Sigmoid colon (tissue), 7 donors: ENCODE measurements at places on chromosomes 2 and 18. TPM values are rescaled to one million over a fixed set of nuclear protein-coding genes. Genes with fewer than 3 reads are reported as not detected.

Gene PRKAG3
- total RNA-seq, result not detected

- DNase-seq, result no peak
These were observed 28.8 kb downstream of the SP140 start for GRCh38 chr2:230254152-230254881.

DNA sequence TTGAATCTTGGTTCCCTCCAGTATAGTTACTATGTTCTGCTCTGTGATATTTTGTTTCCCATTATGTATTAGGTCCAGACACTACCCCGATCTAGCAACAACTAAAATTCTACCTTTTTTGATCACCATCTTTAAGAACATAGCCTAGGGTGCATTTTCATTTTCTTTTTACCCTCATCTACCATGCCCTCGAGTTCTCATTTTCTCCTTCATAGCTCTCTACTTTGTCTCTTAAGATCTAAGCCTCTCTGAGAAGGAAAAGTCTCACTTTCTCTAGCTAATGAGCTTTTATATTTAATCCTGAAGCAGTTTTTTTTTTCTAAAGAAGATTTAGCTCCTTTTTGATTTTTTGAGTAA, 1089.4 kb upstream of the SLC39A10 start:
- DNase-seq, result no peak

DNA sequence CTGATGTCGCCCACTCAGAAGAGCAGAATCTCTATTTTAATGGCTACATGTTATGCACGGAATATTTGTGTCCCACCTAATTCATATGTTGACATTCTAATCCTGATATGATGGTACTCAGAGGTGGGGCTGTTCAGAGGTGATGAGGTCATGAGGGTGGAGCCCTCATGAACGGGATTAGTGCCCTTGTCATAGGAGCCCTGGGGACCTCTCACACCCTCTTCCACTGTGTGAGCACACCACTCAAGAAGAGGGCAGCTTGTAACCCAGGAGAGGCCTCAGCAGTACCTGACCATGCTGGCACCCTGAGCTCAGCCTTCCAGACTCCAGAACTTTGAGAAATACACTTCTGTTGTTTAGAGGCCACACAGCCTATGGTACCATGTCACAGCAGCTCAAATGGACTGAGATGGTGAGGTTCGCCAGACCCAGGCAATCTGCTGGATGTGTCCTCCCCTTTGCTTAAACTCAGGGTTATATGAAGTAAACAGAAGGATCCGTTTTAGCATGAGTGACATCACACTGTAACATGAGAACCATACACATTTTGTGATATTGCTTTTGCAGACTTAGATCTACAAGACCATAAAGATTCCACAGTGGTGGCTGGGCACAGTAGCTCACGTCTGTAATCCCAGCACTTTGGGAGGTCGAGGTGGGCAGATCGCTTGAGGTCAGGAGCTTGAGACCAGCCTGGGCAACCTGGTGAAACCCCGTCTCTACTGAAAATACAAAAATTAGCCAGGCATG, 48.7 kb downstream of the ATOH8 start:
- peak; percentile 32 for DNase-seq

DNA sequence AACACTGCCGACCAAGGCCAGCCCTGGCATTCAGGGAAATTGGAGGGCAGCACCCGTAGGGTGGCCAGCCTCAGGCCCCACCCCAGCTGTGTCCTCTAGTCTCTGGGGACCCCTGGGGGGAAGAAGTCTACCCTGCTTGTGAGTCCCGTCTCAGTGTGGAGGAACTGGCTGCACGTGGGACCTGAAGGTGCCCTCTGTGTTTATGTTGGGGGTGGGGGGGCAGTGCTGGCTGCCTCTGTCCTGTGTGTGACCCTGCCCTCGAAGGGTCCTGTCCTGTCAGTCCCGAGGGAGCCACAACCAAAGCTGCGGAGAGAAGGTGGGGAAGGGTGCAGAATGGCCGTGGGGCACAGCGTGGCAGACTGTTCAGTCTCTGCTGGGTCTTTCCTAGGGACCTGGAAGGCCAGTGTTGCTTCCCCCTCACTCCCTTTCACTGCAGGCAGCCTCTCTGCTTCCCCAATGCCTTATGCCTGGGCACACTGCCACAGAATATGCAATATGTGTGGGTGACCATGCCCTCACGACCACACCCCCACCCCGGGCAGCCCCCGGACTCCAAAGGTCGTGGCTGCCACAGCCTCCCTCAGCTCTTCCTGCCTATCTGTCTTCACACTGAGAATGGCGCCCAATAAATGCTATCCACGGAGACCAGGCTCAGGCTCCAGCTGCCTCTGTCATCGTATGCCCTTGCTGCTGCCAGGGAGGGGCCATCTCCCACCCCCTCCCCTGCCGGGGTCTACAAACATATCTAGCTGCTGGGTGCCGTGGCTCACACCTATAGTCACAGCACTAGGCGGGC, 33.3 kb upstream of the SLC35F6 start:
- DNase-seq, result no peak

DNA sequence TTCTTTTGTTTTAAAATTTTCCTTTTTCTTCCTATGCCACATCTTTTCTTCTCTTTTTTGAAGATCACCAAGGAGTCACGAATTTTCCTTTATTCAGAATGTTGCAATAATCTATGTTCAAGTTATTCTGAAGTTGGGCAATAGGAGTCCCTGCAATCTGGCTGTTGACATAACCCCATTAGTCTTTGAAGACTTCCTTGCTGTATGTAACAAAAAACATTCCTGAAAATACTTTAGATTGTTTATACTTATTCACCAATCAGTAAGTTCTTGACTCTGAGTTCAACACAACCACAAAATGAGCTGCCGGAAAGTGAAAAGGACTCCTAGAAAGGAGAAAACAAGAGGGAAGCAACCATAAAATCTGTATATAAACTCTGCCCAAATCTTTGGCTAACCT, 62.8 kb downstream of the TMEM237 start:
- no peak for DNase-seq

GRCh38 chr2:143177096-143177786, 48.0 kb downstream of the ARHGAP15 start:
- no peak for DNase-seq
